ENCODE measurements at places on chromosomes 1 and 21.

GRCh38 chr1:27122652-27123051 lies 32.3 kb downstream of the SLC9A1 start:
- no peak for DNase-seq

GRCh38 chr1:220151454-220151853 lies 57.5 kb downstream of the IARS2 start:
- no peak for DNase-seq

- no peak for DNase-seq
These were observed 181.2 kb upstream of the IVNS1ABP start for GRCh38 chr1:185498207-185498606.

DNA sequence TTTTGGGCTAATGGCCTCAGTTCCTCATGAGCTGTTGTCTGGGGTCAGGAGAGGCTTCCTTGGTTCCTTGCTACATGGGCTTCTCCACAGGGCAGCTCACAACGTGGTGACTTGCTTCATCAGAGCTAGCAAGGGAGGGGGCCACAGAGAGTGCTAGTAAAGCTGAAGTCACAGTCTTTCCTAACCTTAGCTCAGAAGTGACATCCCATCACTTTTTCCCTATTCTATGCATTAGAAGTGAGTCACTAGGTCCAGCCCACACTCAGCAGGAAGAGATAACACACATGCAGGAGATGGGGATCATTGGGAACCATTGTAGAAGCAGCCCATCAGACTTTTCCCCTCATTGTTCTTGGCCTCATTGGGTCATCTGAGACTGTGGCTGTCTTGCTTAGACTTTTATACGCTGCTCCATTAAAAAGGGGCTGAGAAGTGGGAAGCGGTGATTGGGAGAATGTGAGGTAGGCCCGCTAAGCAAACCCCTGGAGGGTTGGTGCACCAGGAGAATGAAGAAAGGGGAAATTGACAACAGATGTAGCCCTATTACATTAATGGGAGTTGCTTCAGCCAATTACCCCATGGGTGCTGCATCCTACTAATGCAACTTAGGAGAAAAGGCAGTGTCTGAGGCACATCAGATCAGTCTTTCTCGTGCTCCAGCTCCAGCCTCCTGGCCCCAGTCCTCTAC lies 22.1 kb upstream of the IGSF21 start:
- no peak for DNase-seq

- DNase-seq, result no peak
These were observed 25.8 kb upstream of the TRIM45 start for GRCh38 chr1:117147341-117147831.

GRCh38 chr1:232196042-232196441 lies 433.9 kb downstream of the SIPA1L2 start:
- no peak for DNase-seq

GRCh38 chr1:177897998-177898654 lies 71.7 kb downstream of the SEC16B start:
- no peak for DNase-seq

- no peak for DNase-seq
These were observed 182.4 kb downstream of the CDC7 start for GRCh38 chr1:91682882-91683597.

- DNase-seq, result no peak
These were observed 1.2 kb downstream of the NASP start for GRCh38 chr1:45585110-45585426.

DNA sequence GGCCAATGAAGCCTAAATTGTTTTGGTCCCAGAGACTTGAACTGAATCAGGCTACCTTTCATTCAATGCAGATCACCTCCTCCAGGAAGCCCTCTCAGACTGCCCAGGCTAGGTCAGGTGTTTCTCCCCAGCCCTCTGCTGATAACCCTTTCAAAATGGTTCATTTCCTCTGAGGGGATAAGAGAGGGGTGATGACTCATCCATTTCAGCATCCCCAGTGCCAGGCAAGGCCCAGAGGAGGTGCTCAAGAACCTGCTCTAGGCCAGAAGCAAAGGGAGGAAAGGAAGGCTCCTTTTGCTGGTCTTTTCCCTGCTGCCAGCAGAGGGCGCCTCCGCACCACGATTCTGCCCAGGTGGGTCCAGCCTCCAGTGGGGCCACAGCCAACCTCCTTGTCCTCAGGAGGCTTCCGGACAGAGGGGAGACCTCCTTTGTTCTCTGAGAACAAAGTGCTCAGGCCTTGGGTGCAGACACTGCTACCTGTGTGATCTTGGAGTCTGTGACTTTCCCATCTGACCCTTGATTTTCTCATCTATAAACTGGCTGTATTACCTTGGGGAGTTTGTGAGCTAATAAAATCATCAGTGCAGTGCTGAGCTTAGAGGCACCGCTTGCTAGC lies 45.3 kb upstream of the ARHGEF10L start:
- DNase-seq, result peak; percentile 79

DNA sequence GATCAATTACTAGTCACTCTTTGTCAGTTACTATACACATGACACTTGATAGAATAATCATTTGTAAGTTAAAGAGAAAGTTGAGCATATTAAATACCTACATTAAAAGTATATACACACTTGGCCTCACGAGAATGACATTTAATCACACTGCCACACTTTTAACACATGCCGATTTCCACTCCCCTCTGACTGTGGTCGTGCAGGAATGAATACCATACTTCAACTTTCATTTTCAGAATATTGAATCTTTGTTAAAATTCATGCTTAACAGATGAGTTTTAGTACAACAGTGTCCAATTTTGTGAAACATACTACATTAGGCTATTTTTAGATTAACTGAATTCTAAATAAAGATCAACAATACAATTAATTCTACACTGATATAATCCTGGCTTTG lies 78.2 kb upstream of the SDC3 start:
- DNase-seq, result no peak

GRCh38 chr21:30153697-30154340 lies 12.8 kb downstream of the CLDN17 start:
- no peak for DNase-seq

DNA sequence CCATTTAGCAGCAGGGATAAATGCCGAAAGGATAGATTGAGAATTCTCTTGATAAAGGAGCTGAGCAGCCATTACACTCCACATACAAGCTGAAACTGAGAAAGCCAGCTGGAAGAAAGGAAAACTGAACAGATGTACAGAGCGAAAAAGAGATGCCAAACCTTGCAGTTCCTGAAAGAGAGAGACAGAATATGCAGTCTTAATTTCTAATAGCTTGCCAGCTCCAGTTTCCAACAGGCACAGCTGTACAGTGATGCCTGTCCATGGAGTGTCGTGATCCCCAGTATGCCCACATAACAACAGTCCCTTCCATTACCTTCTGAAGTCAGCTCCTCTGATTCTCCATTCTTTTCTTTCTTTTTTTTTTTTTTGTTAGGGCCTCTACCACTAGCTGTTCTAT lies 22.7 kb downstream of the ABL2 start:
- DNase-seq, result no peak

GRCh38 chr1:32349211-32349708 lies 13.0 kb downstream of the FAM229A start:
- no peak for DNase-seq

GRCh38 chr1:204441558-204441957 lies 29.9 kb upstream of the PPP1R15B start:
- DNase-seq, result no peak

DNA sequence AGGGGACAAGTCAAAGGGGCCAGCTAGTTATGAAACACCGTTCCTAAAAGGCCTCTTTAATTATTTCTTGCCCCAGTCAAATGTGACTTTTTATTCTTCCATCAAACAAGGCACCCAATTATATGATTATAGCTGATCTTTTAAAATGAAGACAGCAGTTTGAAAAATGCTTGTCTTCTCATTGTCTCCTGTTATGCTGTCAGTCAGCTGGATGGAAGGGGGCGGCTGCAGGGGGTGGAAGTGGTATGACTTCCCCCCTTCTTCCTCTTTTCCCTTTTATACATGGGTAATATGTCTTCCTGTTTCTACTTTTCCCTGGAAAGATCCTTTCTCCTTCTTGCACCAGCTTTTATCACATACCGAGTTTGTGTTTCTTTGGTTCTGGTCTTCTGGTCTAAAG lies 25.8 kb upstream of the KCNA10 start:
- no peak for DNase-seq

DNA sequence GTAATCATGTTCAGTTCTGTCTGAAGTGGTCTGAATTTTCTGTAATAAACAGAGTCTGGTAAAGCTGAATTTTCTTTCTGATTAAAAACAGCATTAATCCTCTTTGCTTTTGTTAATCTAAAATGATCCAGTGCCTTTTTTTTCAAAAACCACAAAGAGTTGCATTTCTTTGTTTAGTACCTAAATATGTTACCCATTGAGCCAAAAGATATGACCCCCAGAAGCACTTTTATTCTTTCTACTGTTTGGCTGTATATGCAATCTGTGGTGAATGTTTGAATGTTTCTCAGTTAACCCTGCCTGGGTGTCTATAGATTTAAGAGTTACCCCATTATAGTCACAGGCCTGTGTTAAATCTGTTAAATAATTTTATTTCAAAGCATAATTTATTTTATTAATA lies 394.8 kb downstream of the PTPRC start:
- DNase-seq, result no peak

GRCh38 chr1:56056438-56057287 lies 522.7 kb downstream of the PLPP3 start:
- no peak for DNase-seq

GRCh38 chr1:228417483-228418203 lies 982 bp upstream of the TRIM17 start:
- no peak for DNase-seq

DNA sequence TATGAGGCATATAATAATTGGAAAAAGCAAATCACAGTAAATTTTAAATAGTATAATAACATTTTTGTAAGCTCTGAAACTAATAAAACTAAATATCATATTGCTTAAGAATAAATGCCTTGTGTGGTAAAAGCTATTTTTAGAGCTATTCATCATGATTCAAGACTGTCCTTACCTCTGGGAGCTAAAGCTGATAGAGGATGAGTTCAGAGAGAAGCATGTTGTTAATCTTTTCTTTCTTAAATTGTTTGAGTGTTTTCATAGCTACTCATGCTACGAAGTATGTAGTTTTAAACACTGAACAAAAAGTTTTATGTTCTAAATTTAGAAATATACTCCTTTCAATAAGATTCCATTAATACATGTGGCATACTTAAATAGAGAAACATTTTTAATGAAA lies 30.5 kb downstream of the IFI16 start:
- DNase-seq, result no peak

GRCh38 chr1:172930142-172930541 lies 120.6 kb downstream of the TNFSF18 start:
- no peak for DNase-seq

- DNase-seq, result no peak
These were observed 556.5 kb upstream of the BRINP3 start for GRCh38 chr1:191034132-191034531.

GRCh38 chr1:22755641-22756040 lies 45.0 kb downstream of the EPHB2 start:
- no peak for DNase-seq

GRCh38 chr1:168760241-168760640 lies 31.2 kb upstream of the DPT start:
- no peak for DNase-seq

DNA sequence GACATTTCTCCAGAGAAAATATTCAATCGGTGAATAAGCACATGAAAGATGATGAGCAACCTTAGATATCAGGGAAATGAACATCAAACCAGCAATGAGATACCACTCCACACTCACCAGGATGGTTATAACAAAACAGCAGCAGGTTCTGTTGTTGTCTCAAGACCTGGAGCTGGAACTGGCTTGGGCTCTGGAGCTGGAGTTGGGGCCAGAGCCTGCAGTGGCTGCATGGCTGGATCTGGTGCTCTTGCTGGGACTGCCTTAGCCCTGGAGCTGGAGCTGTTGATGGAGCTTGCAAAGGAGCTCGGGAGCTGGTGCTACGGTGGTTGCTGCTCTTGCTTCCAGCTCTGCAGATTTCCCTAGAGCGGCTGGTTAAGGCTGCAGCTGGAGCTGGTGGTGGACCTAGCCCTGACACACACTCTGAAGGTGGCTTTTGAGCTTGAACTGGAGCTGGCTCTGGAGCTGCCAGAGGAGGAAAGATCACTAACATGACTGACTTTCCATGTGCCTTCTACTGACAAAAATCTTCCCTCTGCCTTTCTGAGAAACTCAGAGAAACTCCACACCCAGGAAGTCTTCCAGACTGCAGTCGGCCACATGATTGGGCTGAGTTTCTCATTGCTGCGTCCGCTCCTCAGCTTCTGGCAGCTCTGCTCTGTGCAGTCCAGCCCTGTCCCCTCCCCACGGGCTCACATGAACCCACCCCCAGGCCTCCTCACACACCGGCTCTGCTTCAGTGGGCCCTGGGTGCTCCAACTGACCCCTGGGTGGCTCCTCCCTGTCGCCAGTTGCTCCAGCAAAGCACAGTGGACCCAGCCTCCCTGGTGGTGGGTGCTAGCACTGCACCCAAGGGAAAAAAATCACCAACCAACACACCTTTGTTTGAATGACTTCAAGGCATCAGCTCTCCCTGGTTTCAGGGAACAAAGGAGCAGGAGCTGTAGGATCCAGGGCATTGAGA lies 139.1 kb upstream of the FMN2 start:
- peak; percentile 33 for DNase-seq

- no peak for DNase-seq
These were observed 25.2 kb upstream of the SPAG17 start for GRCh38 chr1:118210051-118210722.

- no peak for DNase-seq
These were observed 301.6 kb downstream of the RWDD3 start for GRCh38 chr1:95535614-95536013.

DNA sequence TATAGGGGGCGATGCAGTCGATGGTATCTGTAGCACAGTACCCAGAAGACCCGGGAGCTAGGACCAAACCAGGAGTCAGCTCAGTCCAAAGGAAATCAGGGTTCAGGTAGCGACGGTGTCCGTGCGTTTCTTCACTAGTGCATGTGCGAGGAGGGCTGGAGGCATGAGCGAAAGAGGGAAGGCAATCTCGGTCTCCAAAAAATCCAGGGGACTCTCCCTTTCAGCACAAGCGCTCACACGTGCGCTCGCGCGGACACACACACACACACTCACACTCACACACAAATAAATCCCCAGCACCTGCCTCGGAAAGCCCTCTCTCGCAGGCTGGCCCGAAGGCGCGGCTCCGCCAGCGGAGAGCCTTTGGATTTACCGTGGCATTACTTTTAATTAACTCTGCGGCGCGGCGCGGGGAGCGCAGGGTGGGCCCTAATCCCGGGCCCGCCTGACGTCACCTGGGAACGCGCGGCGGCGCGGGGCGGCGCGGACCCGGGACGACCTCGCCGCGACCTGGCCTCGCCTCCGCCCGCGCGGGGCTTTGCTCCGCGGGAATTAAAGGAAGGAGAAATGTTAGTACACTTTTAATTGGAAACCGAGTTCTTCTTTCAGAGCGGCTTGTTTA lies 121.2 kb downstream of the LMX1A start:
- DNase-seq, result no peak

GRCh38 chr1:167428395-167428794 lies 89.9 kb downstream of the CD247 start:
- DNase-seq, result no peak

GRCh38 chr1:105419030-105419429 lies 1637.4 kb upstream of the PRMT6 start:
- no peak for DNase-seq

All from activated T-cell treated with anti-CD3 and anti-CD28 coated beads, Interleukin-2, amount 50 U/mL, for 48 hours (primary cell).